ENCODE measurements at places on chromosomes 16 and 17. TPM values are rescaled to one million over a fixed set of nuclear protein-coding genes. Genes with fewer than 3 reads are reported as not detected.

DNA sequence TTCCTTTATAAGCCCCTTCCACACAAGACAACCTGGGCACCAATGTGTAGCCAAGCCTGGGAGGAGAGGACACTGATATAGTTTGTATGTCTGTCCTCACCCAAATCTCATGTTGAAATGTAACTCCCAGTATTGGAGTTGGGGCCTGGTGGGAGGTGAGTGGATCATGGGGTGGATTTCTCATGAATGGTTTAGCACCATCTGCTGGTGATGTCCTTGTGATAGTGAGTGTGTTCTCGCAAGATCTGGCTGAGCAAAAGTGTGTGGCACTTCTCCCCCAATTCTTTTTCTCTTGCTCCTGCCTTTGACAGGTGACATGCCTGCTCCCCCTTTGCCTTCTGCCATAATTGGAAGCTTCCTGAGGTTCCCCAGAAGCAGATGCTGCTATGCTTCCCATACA, 135.8 kb downstream of the USP31 start:
- H3K4me3 ChIP-seq = no peak overlapping the region
- no peaks in the 10 kb centered on the region for H3K27me3 ChIP-seq
- no peak overlapping the region for H3K27ac ChIP-seq
- no peak for DNase-seq

Gene NPIPA5
- 15.1 TPM for total RNA-seq

- peak; percentile 88 for DNase-seq
- peaks cover 17% of the 10 kb centered on the region for H3K4me1 ChIP-seq
- H3K27ac ChIP-seq = no peak overlapping the region
Measured at GRCh38 chr17:68089881-68090280, 54.3 kb downstream of the KPNA2 start.

GRCh38 chr17:45841883-45842525, 2.7 kb upstream of the SPPL2C start:
- peaks cover 64% of the 10 kb centered on the region for H3K27me3 ChIP-seq
- no peak for DNase-seq
- no peaks in the 10 kb centered on the region for H3K4me1 ChIP-seq
- H3K36me3 ChIP-seq = no peaks in the 10 kb centered on the region

- DNase-seq = no peak
- H3K36me3 ChIP-seq = no peaks in the 10 kb centered on the region
- peaks cover 60% of the 10 kb centered on the region for H3K27me3 ChIP-seq
- H3K27ac ChIP-seq = no peak overlapping the region
- H3K4me3 ChIP-seq = no peak overlapping the region
Measured at GRCh38 chr16:177981-178667, 1.6 kb downstream of the HBA1 start.

DNA sequence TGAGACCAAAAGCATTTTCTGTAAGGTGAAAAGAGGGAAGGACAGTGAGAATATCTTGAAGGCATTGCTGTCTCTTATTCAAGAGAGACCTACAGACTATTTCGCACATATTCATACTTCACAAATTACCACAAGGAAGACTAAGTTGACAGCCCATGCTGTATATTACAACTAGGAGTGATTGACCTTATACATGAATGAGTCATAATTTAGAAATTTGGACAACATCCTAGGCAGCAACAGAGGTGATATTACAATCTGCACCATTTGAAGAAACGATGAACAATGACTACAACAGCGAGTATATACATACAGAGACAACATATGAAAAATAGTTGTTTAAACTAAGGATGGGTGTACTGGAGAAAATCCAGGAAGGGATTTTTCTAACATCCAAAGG, 971.7 kb downstream of the CDH11 start:
- H3K36me3 ChIP-seq = no peaks in the 10 kb centered on the region
- 0 out of 2 replicates have a peak, but pooled peaks cover 3% of the 10 kb centered on the region for H3K27me3 ChIP-seq
- no peak overlapping the region for H3K27ac ChIP-seq

Gene TIMP2
- 122 TPM for total RNA-seq

GRCh38 chr16:51982715-51983680, 563.9 kb downstream of the TOX3 start:
- peak; percentile 52 for DNase-seq
- no peaks in the 10 kb centered on the region for H3K36me3 ChIP-seq
- no peaks in the 10 kb centered on the region for H3K4me1 ChIP-seq
- no peaks in the 10 kb centered on the region for H3K27me3 ChIP-seq

DNA sequence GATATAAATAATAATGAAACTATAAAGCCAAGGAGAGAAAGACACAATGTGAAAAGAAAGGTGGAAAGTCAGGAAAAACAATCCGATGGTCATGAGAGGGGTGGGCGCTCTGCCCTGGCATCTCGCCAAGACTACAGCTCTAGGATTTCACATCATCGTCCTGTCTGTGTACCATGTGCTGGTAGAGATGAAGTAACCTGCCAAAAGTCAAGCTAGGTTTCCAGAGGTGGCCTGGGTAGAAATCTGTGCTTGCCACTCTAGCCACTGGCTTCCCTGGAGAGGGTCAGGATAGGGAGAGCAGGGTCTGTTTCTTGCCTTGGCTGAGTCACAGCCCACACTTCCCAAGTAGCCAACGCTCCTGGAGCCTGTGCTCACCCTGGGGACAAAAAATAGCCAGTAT, 31.0 kb upstream of the TRAP1 start:
- no peak overlapping the region for H3K4me3 ChIP-seq
- peaks cover 77% of the 10 kb centered on the region for H3K36me3 ChIP-seq
- H3K4me1 ChIP-seq = peaks cover 45% of the 10 kb centered on the region

GRCh38 chr16:48539485-48540221, 70.3 kb downstream of the N4BP1 start:
- DNase-seq = no peak
- H3K27ac ChIP-seq = no peak overlapping the region

GRCh38 chr17:75891022-75891604, 5.6 kb downstream of the TRIM65 start:
- no peak overlapping the region for H3K4me3 ChIP-seq
- H3K4me1 ChIP-seq = peaks cover 14% of the 10 kb centered on the region
- H3K36me3 ChIP-seq = peaks cover 27% of the 10 kb centered on the region
- no peak for DNase-seq
- H3K27me3 ChIP-seq = no peaks in the 10 kb centered on the region

Gene COG1
- total RNA-seq = 29.3 TPM

GRCh38 chr16:2296661-2297505, 29.0 kb upstream of the RNPS1 start:
- peaks cover 35% of the 10 kb centered on the region for H3K27me3 ChIP-seq
- no peak for DNase-seq
- H3K4me1 ChIP-seq = no peaks in the 10 kb centered on the region
- H3K27ac ChIP-seq = no peak overlapping the region
- H3K36me3 ChIP-seq = no peaks in the 10 kb centered on the region
- H3K4me3 ChIP-seq = no peak overlapping the region

GRCh38 chr16:89365044-89365467, 125.3 kb downstream of the ANKRD11 start:
- peaks cover 29% of the 10 kb centered on the region for H3K4me1 ChIP-seq
- no peak overlapping the region for H3K4me3 ChIP-seq
- no peaks in the 10 kb centered on the region for H3K27me3 ChIP-seq
- H3K27ac ChIP-seq = no peak overlapping the region
- peaks cover 16% of the 10 kb centered on the region for H3K36me3 ChIP-seq

Gene COPZ2
- total RNA-seq = 21.1 TPM

DNA sequence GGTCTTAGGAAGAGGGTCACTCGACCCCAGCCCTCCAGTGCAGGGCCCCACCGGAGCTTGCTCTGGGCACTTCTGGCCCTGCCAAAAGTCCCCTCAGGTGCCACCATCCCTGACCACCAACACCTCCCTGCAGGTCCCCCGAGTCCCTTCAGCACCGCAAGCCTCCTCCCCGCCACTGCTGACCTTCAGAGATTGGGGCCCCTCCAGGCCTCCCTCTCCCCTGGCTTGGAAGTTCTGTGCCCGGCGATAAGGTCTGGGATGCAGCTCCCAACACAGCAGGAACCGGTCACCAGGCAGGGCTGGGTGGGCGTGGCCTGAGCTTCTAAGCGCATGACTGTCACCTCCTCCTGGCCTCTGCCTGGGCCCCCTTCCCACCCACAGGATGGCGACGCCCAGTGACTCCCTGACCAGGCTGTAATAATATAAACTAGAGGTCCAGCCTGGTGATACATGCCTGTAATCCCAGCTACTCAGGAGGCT, 11.2 kb downstream of the PIEZO1 start:
- H3K36me3 ChIP-seq = peaks cover 52% of the 10 kb centered on the region
- peaks cover 60% of the 10 kb centered on the region for H3K4me1 ChIP-seq
- no peaks in the 10 kb centered on the region for H3K27me3 ChIP-seq
- H3K27ac ChIP-seq = peak overlapping the region; percentile 76
- peak overlapping the region; percentile 28 for H3K4me3 ChIP-seq

DNA sequence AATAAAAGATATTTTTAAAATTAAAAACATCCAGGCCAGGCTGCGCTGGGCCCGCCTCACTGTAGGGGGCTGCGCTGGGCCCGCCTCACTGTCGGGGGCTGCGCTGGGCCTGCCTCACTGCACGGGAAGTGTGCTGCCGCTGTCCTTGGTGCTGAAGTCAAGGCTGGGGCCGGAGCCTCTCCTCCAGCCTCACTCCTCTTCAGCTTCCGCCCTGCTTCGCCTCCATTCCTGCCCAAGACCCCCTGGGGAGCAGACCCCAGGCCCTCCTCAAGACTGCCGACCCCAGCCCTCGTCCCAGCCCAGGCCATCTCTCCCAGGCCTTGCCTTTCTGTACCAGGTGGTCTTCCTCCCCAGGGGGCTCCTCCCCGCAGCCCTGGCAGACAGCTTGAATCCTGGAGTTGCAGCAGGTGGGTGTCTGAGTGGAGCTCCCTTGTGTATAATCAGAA, 26.2 kb downstream of the ENDOV start:
- DNase-seq = peak; percentile 73
- H3K4me3 ChIP-seq = no peak overlapping the region
- peaks cover under 1% of the 10 kb centered on the region for H3K4me1 ChIP-seq
- no peak overlapping the region for H3K27ac ChIP-seq

Gene STAT5A
- 4.8 TPM for total RNA-seq

Gene EPX
- total RNA-seq = not detected

DNA sequence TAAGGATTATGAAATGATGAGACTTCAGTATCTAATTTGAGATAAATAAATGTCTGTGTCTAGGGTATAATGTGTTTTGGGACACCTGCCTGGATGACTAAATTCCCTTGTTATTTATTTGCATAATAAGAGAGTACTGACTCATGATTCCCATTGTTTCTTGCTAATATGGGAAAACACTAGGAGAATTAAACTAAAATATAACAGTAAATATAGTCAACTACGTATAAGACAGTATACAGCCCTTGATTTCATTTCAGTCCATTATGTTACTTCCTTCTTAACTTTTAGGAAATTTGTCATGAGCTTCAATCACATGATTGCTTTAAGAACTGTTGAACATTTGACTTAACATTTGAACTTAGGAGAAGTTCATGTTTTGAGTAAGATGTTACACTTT, 62.4 kb downstream of the VMP1 start:
- H3K36me3 ChIP-seq = peaks cover 33% of the 10 kb centered on the region
- no peak overlapping the region for H3K4me3 ChIP-seq
- peaks cover 38% of the 10 kb centered on the region for H3K4me1 ChIP-seq
- no peak overlapping the region for H3K27ac ChIP-seq
- H3K27me3 ChIP-seq = no peaks in the 10 kb centered on the region
- no peak for DNase-seq

DNA sequence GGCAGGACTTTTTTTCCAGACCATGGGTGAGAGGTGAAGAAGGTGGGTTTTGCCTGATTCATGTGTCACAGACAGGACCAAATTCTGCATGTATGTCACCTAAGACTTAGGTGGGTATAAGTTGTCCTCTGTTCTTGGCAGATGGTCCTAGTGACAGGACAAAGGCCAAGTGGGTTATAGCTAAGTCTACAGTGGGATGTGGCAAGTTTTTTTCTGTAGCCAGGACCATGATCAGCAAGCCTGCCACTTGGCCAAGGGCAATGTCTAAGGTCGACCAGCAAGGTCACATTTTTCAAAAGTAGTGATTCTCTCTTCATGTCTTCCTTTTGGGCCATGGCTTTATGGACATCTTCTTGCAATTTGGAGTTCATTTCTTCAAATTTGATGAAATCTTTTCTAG, 20.2 kb downstream of the ZNF267 start:
- H3K27me3 ChIP-seq = no peaks in the 10 kb centered on the region
- no peaks in the 10 kb centered on the region for H3K4me1 ChIP-seq
- peaks cover 97% of the 10 kb centered on the region for H3K36me3 ChIP-seq
- no peak for DNase-seq
- H3K27ac ChIP-seq = no peak overlapping the region
- H3K4me3 ChIP-seq = no peak overlapping the region

Gene CDRT4
- total RNA-seq = not detected

DNA sequence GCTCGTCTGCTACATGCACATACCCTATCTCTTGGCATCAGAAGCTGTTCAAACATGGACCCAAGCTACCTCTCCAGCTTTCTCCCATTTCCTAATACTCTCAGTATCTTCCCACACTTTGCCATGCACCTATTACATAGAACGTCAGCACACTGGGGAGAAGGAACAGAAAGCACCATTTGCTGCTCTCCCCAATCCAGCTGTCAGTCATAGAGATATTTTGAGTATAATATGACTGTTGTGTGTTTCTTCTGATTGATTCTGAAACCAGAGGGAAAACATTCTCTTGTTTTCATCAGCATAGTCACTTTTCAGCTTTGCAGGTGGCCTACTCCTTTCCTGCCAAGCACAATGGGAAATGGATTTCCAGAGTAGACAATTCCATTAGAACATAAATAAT, 107.1 kb downstream of the ADAMTS18 start:
- no peak overlapping the region for H3K4me3 ChIP-seq
- no peak overlapping the region for H3K27ac ChIP-seq
- no peaks in the 10 kb centered on the region for H3K27me3 ChIP-seq
- H3K4me1 ChIP-seq = no peaks in the 10 kb centered on the region

Measured in SJSA1 (cell line).